Right atrium auricular region (tissue), 2 donors: ENCODE measurements at places on chromosomes 2 and 18. TPM values are rescaled to one million over a fixed set of nuclear protein-coding genes. Genes with fewer than 3 reads are reported as not detected.

The COLEC11 gene
- total RNA-seq: 27.8 TPM

The ANKRD30BL gene
- not detected for total RNA-seq

The MRO gene
- total RNA-seq: 2.6 TPM

The C1QL2 gene
- total RNA-seq: not detected

The PKP4 gene
- 39.2 TPM for total RNA-seq

The CLIP4 gene
- total RNA-seq: 71.0 TPM

The RNF125 gene
- 1.7 TPM for total RNA-seq

The OSR1 gene
- total RNA-seq: 55.7 TPM

The HOXD13 gene
- not detected for total RNA-seq

The CRYGD gene
- not detected for total RNA-seq

DNA sequence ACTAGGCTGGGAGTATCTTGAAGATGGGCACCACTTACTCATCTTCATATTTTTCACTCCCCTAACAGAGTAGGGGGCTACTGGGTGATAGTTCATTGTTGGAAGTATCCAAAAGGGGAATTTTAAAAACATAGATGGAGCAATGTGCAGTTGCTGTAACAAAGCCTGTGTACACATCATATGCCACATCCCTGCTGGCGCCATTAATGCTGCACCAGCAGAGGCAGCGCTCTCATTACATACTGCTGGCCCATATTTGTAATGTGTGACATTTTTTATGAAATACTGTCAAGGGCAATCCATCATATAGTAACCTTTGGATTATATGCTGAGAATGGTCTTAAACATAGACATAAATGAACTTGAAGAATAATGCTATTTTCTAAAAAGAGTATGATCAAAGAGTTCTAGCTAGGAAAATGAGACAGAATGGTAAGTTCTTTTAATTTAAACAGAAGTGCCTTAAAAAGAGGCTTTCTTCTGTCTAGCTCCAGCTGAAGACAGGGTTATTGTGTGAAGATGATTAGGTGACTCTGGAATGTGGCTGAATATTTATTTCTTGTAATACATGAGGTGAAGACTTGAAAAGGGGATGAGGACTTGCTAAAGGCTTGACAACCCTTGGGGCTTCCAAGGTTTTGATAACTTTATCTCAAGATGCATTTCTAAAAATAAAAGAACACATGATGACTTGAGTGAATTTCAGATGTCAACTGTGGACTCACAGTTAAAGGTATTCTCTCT lies 2.4 kb upstream of the TMEM178A start:
- no peak for DNase-seq

DNA sequence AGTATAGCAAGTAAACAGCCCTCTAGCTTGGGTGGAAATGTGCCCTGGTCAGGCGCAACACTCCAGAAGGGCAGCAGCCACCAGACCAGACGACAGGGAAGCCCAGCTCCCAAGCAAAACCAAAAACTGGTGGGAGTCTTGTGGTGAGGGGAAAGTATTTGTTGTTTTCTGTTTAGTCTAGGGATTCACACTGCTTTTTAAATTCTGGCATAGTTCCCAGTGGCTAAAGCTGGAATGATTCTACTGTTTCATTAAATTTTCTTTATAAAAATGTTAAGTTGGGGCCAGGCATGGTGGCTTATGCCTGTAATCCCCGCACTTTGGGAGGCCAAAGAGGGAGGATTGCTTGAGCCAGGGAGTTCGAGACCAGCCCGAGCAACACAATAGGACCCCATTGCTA lies 38.5 kb downstream of the MERTK start:
- no peak for DNase-seq

DNA sequence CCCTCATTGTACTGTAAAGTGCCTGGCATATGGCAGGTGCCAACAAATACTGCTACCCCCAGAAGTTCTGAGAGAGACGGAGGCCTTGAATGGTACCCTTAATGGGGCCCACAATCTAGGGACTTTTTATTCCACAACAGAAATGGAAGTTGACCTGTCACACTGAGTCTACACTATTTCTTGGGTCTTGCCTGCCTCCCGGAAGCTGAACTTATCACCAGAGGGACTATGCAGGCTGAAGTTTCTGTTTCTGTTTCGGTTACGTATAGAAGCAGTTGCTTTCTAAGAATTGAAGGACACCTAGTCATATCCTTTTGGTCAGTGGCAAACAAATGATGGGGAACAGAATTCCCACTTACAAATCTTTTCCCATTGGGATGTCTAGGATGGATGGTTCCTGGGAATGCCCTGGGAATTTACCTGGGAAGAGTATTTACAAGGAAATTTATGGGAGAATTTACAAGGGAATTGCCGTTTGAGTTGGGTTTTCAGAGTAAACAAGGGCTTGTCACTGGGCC lies 74.2 kb downstream of the HS1BP3 start:
- DNase-seq: no peak

GRCh38 chr18:23276451-23276850 lies 141.2 kb downstream of the CABLES1 start:
- DNase-seq: no peak

DNA sequence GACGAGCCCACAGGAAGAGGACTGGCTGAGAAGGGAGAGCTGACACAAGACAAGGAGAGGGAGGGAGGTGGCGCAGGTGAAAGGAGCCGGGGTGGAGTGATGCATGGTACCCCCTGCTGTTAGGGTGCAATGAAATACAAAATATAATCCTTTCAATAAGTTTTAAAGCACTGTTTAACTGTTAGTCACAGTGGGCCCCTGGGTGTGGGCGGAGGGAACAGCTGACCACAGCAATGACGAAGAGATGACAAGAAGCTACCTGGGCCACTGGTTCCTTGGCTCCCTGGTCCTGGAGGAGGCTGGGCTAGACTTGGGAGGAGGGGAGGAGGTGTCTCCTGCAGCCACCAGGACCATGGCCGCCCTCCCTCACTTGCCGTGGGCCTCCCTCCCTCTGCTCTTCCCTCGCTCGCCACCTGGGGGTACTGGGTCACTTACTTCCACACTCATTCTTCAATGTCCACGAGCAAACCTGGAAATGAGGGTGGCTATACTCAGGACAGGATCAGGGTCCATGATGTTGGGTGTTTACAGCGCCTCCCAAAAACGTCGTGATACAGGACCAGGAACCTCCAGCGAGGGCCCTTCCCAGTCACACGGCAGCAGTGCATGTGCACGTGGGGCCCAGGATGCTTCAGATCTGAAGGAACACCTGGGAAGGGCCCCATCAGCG lies 196.1 kb downstream of the ANKRD30B start:
- no peak for DNase-seq

DNA sequence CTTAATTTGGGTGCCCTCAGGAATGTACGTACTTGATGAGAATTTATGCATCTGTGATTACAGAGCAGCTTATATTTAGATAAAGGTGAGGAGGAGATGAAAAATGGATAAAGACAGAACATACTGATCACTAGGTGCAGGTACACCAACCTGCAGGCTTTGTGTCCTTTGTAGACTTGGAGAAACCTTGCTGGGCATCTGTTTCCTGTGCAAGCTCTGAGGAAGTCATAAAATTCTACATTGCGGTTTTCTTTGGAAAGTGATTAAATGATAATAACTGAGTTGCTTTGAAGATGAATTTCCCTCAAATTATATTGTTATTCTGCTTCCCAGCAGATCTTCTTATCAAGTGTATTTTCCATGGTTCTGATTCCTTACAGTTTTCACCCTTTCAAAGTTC lies 7.7 kb downstream of the RAB27B start:
- DNase-seq: no peak

- DNase-seq: no peak
These were observed 461.0 kb upstream of the CDH2 start for GRCh38 chr18:28637897-28638296.

GRCh38 chr2:101146535-101146934 lies 4.6 kb downstream of the TBC1D8 start:
- no peak for DNase-seq

- DNase-seq: no peak
These were observed 492.4 kb upstream of the ACVR2A start for GRCh38 chr2:147352264-147353071.

DNA sequence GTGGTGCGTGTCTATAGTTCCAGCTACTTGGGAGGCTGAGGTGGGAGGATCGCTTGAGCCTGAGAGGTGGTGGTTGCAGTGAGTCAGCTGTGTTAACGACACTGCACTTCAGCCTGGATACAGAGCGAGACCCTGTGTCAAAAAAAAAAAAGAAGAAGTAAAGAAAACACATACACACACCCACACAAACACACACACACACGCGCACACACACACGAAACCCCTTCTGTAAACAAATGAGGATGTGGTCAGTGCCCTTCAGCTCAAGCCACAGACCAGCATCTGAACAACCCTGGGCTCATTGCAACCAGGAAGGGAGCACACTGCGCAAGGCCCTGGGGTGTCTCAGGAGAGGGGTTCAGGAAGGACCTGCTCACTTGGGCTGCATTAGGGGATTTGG lies 47.9 kb upstream of the KCNF1 start:
- no peak for DNase-seq

GRCh38 chr2:46775722-46776121 lies 139.9 kb downstream of the MCFD2 start:
- DNase-seq: no peak

DNA sequence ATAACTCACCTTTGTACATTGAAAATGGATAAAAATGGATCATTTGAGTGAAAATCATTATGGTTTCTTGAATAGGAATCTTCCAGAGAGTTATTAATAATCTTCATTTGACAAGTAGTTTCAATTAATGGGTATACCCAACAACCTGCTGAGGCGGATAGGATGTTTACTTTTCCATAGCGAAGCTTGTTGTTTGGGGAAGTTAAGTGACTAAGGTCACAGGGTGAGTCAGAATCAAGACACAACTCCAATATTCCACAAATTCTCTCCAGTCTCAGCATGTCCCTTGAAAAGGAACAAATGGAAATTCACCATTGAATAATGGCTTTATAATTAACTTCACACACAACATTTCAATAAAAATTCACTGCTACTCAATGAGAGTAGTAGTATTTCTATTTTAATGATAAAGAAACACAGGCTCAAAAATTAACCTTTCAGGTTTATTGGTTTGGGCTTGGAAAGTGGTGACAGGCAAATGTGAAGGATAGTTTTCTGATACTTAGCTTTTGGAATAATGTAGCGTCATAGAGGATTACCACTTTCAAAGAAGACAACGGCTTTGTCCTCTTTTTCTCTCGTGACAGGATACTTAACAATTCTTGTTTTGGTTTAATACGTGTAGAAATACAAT lies 211.3 kb downstream of the GPD2 start:
- DNase-seq: no peak

DNA sequence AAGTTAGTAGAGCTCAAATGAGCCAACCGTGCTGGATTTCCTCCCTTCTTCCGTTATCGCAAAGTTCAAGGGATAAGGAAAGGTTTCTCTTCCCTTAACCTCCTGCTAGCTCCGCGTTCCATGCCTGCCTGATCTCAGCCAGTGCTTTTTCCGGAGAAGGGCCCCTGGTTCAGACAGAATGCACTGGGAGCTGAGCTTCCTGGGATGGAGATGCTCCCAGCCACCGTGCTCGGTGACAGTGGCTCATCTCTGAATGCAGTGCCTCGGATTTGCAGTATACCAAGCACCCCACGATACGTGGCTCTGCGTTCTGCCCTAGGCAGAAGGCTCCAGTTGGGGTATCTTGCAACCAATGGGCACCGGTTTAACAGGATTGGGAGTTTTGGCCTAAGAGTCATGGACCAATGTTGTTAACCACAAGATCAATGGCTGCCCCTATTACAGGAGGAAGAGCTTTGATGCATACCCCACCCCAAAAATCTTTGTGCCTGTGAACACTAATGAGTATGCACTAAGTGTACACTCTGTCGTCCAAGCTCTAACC lies 876 bp downstream of the CNTNAP5 start:
- DNase-seq: no peak

DNA sequence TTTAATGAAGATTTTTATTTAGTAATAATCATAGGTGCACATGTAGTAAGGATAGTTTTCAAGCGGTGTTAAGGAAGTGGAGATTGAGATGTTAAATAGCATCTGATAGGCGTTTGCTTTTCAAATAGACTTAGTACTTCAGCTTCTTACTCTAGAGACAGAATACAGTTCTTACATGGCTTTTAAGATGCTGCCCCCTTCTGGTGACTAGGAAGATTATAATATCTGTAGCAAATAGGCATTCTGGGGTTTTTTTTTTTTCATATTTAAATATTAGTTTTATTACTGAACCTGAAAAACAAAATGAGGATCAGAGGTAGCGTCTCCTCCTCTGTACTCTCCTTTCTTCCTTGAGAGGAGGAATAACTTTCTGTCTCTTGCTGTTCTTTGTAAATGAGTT lies 100.2 kb downstream of the AGAP1 start:
- no peak for DNase-seq

DNA sequence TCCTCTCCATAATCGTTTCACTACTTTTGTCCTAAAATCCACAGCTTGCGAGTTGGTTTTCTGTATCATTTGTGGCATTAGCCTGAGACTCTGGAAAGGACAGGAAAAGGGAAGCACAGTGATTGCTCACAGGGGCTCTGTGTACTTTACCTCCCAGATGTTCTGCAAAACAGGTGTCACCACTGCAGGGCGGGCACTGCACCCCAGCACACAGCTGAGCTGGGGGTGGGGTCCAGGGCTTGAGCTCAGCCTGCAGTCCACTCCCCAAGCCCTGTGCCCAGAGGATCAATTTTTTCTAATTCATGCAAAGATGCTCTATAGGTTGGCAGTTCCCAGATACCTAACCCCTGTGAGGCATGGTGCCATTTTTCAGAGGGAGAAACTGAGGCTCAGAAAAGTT lies 119.4 kb upstream of the GLI2 start:
- no peak for DNase-seq

DNA sequence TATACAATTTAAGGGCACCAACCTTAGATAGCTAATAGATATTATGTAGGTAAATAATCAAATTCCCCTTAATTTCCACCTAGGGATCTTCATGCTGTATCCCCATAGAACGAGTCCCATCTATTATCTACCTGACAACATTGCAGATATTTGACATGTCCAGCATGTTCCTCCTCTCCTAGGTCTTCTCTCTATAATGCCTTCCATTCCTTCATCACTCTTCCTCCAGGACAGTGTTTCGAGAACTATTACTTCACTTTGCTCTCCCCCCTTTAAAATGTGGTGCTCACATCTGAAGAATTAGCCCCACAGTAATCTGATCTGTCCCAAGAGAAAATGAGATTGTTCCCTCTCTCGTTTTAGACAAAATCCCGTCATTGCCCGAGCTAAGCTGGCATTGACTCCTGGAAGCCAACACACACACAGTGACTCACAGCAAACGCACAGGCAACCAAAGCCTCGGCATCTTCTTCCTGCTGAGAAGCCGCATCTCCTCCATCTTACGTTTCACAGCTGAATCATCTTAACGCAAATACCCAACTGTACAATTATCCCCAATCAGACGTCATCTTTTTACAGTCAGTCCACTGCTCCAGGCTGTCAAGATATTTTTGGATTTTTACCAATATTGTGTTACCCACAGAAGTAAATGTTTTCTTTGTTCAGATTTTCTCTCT lies 162.9 kb upstream of the AGAP1 start:
- DNase-seq: no peak

DNA sequence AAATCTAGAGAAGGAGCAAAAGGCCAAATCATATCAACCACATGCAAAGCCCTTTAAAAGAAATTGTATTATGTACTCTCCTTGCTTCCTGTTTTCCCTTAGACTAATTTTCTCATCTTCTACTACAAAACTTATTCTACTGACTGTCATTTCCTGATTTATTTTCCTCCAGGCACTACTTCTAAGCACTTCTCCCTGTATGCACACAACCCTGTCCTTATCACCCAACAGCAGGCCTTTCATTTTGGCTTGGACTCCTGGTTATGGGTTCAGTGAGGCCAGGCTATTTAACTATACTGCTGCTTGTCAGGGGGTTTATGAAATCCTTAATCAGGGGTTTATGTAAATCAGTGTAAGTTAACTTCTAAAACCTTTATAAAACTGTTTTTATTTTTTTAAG lies 205.1 kb upstream of the FAM98A start:
- no peak for DNase-seq

GRCh38 chr2:38947241-38948239 lies 57.9 kb downstream of the ARHGEF33 start:
- peak; percentile 68 for DNase-seq
